ENCODE measurements at places on chromosomes 4 and X.
A peak's percentile ranks its signal among the peaks of the same experiment; 100 is the strongest.

DNA sequence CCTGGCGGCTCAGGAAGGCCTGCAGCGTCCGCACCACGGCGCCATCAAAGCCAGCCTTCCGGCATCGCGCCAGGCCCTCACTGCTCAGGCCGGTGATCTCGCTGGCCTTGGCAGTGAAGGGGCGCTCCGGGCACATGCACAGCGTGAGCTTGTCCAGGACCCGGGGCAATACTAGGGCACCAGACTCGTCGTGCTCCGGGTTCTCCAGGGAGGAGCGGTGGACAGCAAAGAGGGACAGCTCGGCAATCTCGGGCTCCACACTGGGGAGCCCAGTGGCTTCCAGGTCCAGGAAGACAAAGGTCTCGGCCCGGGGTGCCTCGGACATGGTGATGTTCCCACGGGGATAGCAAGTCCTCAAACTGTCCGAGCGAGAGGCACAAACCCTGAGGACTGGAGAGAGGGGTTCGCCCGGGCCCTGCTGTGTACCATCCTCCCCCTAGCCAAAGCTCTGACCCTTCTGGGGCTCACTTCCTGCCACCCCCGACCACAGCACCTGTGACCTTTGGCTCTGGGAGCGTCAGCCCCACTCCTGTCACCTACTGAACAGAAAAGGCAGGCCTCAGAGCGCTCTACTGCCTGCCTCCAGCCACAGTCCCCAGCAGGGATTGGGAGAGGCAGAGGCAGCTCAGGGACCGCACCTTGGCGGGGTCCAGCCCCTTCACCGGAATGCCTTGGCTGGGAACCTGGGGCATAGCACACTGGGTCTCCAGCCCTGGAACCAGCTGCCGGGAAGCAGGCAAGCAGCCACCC, 575 bp downstream of the TREX2 start:
- H3K27me3 ChIP-seq, result no peaks in the 10 kb centered on the region
- H3K36me3 ChIP-seq, result no peaks in the 10 kb centered on the region
- H3K4me1 ChIP-seq, result no peaks in the 10 kb centered on the region
- no peak overlapping the region for H3K27ac ChIP-seq
- H3K4me3 ChIP-seq, result no peak overlapping the region
- DNase-seq, result no peak

DNA sequence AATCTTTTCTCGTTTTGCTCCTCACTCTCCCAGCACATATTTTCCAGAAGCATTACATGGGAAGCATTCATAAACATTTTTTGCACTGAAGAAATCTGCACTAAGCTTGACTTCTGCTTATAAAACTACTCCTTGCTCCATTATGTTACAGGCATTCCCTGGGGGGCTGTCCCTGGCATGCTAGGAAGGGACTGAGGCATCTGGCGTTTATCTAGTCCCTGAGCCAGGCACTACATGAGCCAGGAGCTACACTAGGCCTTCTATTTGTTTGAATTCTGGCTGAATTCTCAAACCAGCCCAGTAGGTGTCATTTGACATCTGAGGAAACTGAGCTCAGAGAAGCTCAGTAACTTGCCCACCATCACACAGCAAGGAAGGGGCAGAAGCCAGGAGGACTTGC, 43.3 kb downstream of the NHSL2 start:
- H3K36me3 ChIP-seq, result no peaks in the 10 kb centered on the region
- H3K27me3 ChIP-seq, result no peaks in the 10 kb centered on the region
- no peak overlapping the region for H3K27ac ChIP-seq
- H3K4me3 ChIP-seq, result no peak overlapping the region

DNA sequence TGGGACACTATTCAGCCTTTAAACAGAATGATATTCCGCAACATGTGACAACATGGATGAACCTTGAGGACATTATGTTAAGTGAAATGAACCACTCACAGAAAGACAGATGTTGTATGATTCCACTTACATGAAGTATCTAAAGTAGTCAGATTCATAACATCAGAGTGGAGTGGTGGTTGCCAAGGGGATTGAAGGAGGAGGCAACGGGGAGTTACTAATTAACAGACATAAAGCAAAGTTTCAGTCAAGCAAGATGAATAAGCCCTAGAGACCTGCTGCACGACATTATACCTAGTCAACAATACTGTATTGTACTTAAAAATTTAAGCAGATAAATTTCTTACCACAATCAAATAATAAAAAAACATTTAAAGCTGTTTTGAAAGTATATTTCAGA, 105.0 kb upstream of the NR0B1 start:
- no peaks in the 10 kb centered on the region for H3K36me3 ChIP-seq
- H3K27ac ChIP-seq, result no peak overlapping the region
- no peak for DNase-seq
- no peaks in the 10 kb centered on the region for H3K27me3 ChIP-seq

DNA sequence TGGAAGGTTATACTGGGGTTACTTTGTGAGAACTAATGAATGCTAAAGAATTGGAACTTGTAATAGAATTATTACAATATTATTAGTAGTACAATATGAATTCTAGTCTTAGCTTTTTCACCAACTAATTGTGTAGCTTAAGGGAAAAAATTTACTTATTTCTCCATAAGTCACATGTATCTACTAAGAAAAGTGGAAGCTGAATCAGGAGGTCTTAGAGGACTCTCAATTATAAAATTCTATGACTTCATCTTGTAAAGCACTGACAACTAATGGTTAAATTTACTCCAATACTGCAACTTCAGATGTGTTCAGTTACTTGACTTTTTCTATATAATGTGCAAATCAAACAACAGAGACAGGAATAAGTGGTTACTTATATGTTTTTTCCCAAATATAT, 899 bp upstream of the TMPRSS11D start:
- H3K36me3 ChIP-seq, result no peaks in the 10 kb centered on the region
- no peaks in the 10 kb centered on the region for H3K27me3 ChIP-seq
- no peak overlapping the region for H3K4me3 ChIP-seq
- H3K27ac ChIP-seq, result no peak overlapping the region
- no peaks in the 10 kb centered on the region for H3K4me1 ChIP-seq

DNA sequence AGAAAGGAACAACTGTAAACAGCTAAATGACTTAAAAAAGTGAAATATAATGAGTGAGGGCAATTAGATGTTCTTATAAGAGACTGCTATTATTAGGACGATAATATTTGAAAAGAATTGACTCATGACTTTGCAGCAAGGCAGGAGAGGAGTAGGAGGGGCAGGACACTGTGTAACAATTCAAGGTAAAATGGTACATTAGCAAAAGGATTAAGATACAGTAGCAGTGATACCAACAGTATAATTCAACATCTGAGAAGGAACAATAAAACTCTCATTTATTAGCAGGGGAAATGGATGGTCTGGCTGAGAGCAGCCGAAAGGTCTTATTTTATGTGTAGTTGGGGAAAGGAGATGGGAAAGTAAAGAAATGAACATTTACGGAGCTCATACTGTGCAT, 315.5 kb upstream of the BOD1L1 start:
- H3K27me3 ChIP-seq, result no peaks in the 10 kb centered on the region
- H3K4me3 ChIP-seq, result no peak overlapping the region
- H3K27ac ChIP-seq, result no peak overlapping the region
- H3K36me3 ChIP-seq, result no peaks in the 10 kb centered on the region
- DNase-seq, result no peak
- no peaks in the 10 kb centered on the region for H3K4me1 ChIP-seq

GRCh38 chr4:108052558-108053120, 63.0 kb downstream of the HADH start:
- H3K4me3 ChIP-seq, result no peak overlapping the region
- no peaks in the 10 kb centered on the region for H3K36me3 ChIP-seq
- peaks cover 17% of the 10 kb centered on the region for H3K4me1 ChIP-seq
- H3K27me3 ChIP-seq, result no peaks in the 10 kb centered on the region
- DNase-seq, result no peak

DNA sequence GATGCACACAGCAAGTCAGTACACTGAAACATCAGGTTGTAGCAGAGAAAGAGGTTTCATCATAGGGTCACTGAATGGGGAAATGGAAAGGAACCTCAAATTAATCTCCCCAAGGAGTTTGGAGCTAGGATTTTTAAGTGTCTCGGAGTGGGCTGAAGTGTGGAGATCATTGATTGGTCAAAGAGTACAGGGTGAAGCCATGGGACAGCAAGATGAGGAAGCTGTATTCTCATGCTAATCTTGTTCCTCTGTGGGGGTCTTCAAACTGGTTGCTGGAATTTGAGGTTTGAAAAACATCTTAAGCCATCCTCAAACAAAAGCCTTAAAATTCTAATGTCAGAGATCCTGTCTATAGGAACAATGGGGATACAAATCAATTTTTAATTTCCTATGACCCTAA, 78.8 kb upstream of the TEX13A start:
- DNase-seq, result no peak
- no peaks in the 10 kb centered on the region for H3K27me3 ChIP-seq
- H3K36me3 ChIP-seq, result no peaks in the 10 kb centered on the region
- no peak overlapping the region for H3K27ac ChIP-seq
- H3K4me3 ChIP-seq, result no peak overlapping the region

DNA sequence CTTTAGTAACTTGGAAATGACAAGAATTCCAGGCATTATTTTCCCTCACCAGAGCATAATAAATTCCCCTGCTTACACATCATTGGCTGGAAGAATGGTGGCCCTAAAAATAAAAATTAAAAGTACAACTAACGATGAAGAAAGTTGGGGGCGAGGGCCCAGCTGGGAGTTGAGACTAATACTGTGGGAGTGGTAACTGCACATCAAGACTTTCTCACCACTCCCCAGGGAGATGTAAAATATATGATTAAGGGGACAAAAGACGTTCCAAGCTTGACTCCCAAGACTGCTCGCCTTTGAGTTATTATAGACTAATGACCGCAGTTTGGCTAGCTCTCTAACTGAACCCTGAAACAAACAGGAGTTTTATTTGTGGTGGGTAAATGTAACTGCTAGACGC, 30.0 kb downstream of the SMIM31 start:
- no peak overlapping the region for H3K4me3 ChIP-seq
- H3K4me1 ChIP-seq, result peaks cover 21% of the 10 kb centered on the region
- H3K36me3 ChIP-seq, result no peaks in the 10 kb centered on the region
- DNase-seq, result no peak

- DNase-seq, result no peak
- H3K4me1 ChIP-seq, result peaks cover 14% of the 10 kb centered on the region
- no peaks in the 10 kb centered on the region for H3K36me3 ChIP-seq
- H3K27me3 ChIP-seq, result no peaks in the 10 kb centered on the region
- H3K27ac ChIP-seq, result peak overlapping the region; percentile 100
Observed at GRCh38 chr4:73258436-73258685, 237 bp downstream of the ANKRD17 start.

- no peak overlapping the region for H3K27ac ChIP-seq
- H3K27me3 ChIP-seq, result no peaks in the 10 kb centered on the region
- DNase-seq, result no peak
- peaks cover 2% of the 10 kb centered on the region for H3K4me1 ChIP-seq
Observed at GRCh38 chr4:128512161-128512560, 224.5 kb upstream of the PGRMC2 start.

- peak; percentile 96 for DNase-seq
Observed at GRCh38 chrX:47233333-47234113, 714 bp downstream of the USP11 start.

DNA sequence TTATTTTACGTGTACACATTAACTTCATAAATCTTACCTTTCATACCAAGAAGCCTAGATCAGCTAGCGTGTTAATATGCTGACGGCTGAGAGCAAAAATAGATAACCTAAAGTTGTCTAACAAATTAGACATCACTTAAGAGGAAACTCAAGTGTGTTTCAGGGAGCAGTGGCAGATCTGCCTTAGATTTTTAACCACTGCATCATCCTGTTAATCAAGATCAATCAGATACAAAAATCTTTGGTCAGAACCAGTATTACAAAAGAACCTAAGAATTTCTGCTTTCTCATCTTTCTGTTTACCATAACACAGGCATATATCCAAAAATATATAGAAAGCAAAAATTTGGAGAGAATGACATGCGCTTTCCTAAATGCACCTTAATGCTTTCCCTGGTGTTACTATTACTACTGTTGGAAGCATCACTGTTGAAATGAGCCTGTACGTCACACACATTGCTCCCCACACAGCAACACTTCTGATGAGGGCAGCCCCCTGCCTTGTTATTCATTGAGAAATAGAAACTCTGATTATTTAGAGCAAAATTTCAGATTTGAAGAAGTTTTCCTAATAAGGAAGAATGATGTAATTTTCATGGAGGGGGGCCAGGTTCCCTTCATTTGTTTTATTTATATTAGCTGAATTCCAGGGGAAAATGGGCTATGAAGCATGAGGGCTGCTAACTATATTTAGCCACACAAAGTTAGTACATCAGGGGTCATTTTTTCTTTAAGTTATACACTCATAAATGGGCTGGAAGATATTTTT, 152.3 kb downstream of the CBR4 start:
- no peak overlapping the region for H3K4me3 ChIP-seq
- no peaks in the 10 kb centered on the region for H3K4me1 ChIP-seq
- DNase-seq, result no peak
- no peaks in the 10 kb centered on the region for H3K27me3 ChIP-seq
- H3K36me3 ChIP-seq, result no peaks in the 10 kb centered on the region

- no peaks in the 10 kb centered on the region for H3K4me1 ChIP-seq
- H3K27me3 ChIP-seq, result no peaks in the 10 kb centered on the region
- DNase-seq, result no peak
- H3K4me3 ChIP-seq, result no peak overlapping the region
- H3K27ac ChIP-seq, result no peak overlapping the region
Observed at GRCh38 chrX:66015152-66015831, 24.6 kb downstream of the VSIG4 start.

DNA sequence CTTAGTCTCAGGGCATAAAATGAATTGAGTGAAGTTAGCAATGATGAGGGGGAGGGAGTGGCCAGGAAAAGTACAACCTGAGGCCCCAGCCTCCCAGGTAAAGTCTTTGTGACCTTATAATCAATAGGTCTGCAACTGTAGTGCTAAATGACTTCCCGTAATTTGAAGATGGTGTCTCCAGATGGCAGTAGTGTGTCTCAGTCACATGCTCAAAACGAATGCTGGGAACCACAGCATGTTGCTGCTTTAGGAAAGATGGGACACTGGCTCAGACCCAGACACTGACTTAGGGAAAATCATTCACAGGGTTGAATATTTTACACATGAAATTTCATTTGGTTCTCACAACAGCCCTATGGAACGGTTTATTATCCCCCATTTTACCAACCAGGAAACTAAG, 10.3 kb downstream of the SRPX2 start:
- no peak overlapping the region for H3K27ac ChIP-seq
- no peaks in the 10 kb centered on the region for H3K27me3 ChIP-seq
- peak; percentile 47 for DNase-seq
- H3K36me3 ChIP-seq, result no peaks in the 10 kb centered on the region

DNA sequence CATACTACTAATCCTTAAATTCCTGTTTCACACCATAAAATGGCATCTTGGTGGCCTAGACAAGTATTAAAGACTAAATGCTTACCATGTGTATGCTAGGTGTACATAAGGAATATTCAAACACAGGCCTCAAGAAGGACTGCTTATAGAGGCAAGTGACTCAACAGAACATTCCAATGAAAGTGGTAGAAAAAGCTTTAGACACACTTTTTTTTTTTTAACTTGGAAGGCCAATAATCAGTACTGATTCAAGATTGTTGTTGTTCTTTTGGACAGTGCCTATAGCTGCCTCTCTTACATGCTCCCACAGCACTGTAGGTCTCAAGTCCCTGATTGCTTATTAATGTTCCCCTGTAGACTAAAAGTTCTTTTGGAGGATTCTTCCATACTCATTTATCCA, 77.6 kb downstream of the FBXL5 start:
- H3K4me1 ChIP-seq, result peaks cover 10% of the 10 kb centered on the region
- H3K27me3 ChIP-seq, result no peaks in the 10 kb centered on the region
- DNase-seq, result no peak
- no peaks in the 10 kb centered on the region for H3K36me3 ChIP-seq
- no peak overlapping the region for H3K4me3 ChIP-seq
- H3K27ac ChIP-seq, result no peak overlapping the region

- no peaks in the 10 kb centered on the region for H3K36me3 ChIP-seq
- no peak overlapping the region for H3K27ac ChIP-seq
- H3K4me1 ChIP-seq, result no peaks in the 10 kb centered on the region
- no peak overlapping the region for H3K4me3 ChIP-seq
- DNase-seq, result peak; percentile 19
Observed at GRCh38 chrX:64908121-64908520, 68.1 kb downstream of the ZC4H2 start.

Measured in Caco-2 (cell line).